ENCODE measurements at places on chromosomes 3 and 15.

GRCh38 chr3:25542492-25543039 is 114.5 kb downstream of the RARB start:
- no peak for DNase-seq

DNA sequence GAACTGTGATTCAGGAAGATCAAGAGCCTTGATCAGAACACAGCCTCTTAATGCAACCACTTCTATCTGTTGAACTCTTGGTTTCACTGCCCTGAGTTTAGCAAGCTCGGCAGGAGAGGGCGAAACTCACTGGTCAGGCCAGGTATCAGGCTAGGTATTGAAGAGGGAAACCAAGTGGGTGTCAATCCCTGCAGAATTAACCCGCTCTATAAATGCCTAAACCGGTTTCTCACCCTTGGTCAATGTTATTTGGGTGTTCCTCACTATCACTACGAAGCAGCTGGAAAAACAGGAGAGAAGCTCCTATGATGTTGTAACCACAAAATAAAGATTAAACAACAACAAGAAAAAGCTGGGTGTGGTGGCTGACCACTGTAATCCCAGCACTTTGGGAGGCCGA is 23.9 kb downstream of the LIPH start:
- DNase-seq: peak; percentile 24

GRCh38 chr3:123695731-123696640 is 111.1 kb upstream of the HACD2 start:
- no peak for DNase-seq

GRCh38 chr3:117168896-117169295 is 459.3 kb downstream of the TUSC7 start:
- DNase-seq: no peak

DNA sequence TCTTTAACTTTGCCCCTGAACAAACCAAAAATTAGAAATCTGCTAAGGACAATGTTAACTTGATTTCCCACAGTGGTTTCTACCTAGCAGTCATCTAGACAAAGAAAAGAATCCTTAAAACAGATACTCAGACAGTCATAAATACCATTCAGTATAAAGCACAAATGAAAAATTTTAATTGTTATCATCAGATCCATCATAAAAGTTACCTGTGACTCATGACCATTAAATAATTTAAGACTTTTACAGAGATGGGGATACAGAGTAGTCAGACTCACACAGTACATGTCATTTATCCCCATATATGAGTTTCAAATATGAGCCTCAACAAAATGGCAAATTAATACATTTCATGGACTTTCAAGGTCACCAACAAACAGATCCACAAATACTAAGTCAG is 116.8 kb downstream of the HERC1 start:
- no peak for DNase-seq

DNA sequence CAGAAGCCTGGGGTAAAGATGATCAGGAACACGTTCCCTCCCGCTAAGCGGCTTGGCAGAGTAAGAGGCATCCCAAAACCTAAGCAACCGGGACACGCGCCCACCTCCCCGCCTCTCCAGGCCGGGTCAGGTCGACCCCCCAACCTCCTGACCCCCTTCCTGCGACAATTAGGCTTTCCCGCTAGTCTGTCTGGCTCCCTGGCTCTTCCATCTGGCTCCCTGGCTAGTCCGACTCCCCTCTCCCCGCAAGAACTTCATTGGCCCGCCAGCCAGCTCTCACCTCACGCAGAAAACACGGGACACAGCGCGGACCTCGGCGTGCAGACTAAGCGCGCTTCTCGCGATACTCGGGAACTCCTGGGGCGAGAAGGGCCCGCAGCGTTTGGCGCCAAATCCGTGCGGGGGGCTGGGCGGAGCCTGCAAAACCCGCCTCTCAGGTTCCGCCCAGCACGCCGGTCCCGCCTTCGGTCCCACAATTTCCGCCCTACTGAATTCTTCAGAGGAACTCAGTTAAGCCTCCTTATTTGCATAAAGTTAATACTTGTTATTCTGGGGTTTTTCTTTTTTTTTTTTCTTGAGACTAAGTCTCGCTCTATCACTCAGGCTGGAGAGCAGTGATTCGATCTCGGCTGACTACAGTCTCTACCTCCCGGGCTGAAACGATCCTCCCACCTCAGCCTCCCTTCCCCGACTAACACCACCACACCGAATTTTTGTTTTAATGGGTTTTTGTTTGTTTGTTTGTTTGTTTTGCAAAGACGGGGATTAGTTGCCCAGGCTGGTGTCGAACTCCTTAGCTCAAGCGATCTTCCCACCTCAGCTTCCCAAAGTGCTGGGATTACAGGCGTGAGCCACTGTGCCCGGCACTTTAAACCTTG is at the start of gene TIPIN:
Gene TIPIN (minus strand): TSS at position 327 of the 878 bp plus-strand sequence. CDS start 3,738 bp downstream, outside the sequence.
- peak; percentile 98 for DNase-seq

DNA sequence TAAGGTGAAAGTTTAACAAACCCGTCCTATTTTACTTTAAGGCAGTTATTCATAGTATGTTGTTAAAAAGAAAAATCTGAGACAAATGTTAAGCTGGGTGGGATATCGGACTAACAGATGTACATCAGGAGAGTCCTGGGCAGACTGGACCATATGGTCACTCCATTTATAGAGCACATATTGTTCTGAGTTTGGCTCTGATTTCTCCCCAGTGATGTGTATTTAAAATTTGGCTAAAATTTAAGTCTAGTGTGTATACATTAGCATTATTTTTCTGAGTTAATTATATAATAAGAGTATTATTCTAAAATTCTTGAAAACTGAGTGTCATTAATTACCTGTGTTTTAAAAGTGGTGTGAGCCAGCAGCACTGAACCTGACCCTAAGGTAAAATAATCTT is 6.1 kb downstream of the GMPS start:
- DNase-seq: no peak

GRCh38 chr15:53462651-53463050 is 296.8 kb downstream of the WDR72 start:
- no peak for DNase-seq

Measured in K562 (cell line).